Stimulated activated CD4-positive, alpha-beta T cell treated with anti-CD3 and anti-CD28 coated beads, Interleukin-12 subunit alpha, Interleukin-12 subunit beta, amount 100 ng/mL, for 4 hours (primary cell): ENCODE measurements at places on chromosomes 1 and 21.
A peak's percentile ranks its signal among the peaks of the same experiment; 100 is the strongest.

DNA sequence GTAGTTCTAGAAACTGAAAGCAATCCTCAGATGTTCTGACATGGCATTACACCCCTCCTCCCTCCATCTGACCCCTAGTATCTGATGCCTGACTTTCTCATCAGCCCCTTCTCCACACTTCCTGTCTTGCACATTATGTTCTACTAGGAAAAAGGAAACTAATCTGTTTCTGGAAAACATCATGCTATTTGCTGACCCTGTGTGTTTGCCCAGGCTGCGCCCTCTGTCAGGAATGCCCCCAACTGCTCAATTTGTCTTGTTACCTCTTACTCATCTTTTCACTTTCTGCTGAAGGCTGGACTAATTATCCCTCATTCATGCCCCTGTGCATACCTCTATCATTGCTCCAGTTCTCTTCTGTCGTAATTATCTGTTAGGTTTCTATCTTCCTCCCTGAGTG lies 37.5 kb upstream of the DAB1 start:
- no peak for DNase-seq

GRCh38 chr1:117707371-117707770 lies 101.5 kb downstream of the TENT5C start:
- no peak for DNase-seq

DNA sequence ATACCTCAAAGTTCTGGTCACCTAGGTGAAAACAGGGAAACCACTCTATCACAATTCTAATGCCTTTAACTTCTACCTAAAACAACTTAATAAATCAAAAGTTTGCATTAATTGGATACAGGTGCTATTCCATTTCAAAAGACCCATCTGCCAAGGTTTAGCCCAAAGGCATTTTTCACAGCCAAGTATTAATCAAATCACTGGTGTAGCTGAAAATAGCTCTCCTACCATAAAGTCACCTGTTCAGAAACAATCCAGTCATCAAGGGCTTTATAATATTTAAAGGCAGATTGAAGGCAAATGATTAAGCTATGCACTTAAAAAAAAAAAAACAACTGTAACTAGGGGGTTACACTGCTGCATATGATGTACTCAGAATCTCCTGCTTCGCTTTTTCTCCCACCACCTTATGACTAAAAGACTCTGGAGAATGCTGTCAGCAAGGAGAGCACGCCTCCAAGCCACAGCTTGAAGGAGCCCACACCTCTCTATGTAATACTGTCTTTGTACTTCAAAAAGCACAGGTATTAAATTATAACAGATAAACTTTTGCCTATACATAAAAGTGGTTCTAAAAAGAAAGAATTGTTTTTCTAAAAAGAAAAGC lies 20.5 kb downstream of the KIAA0319L start:
- no peak for DNase-seq

- DNase-seq = no peak
Measured at GRCh38 chr1:92478393-92478792, 8.3 kb downstream of the GFI1 start.

- peak; percentile 56 for DNase-seq
Measured at GRCh38 chr1:157193702-157194391, 55.7 kb upstream of the ETV3 start.

DNA sequence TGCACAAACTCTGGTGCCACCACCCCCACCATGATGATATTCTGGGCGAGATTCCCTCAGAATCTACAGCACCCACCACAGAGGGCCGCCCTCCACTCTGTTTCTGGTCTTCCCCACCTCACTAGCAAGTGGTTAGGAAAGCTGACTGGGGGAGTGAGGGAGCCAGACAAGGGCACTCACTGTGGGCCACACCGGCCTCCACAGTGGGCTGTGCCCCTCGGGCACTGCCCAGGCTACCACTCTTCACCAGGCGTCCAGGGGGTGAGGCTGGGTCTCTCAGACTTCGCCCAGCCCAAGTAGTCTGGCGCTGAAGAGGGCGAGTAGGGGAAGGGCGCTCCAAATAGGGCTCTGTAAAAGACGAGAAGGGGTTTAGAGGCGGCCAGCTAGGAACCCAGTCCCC lies 11.2 kb upstream of the GATAD2B start:
- DNase-seq = no peak

DNA sequence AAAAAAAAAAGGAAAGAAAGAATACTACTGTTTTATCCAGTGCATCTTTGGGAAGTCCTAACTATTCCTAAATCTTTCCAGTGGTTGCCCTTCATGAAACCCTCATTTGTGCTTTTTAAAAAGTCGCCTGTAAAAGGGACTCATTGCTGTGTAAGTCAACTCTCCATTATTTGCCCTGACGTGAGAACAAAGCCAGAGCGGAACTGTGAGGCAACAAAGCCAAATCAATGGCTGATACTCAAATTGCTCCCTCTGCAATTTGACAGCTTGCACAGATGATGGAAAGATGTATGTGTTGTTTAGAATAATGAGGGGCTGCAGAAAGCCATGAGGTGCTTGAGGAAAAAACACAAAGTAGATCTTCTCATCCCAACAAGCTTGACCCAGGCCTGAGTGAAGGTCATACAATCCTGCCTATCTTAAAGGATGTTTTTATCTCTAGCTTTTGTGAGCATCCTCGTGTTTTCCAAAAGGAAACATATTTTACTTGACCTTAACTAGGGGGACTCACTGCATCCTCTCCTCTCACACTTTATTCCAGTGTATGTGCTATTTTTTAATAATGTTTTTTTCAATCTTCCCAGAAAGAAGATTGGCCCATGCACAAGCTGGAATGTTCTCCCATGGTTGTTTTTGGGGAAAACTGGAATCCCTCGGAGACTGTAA lies 33.4 kb downstream of the SMYD2 start:
- DNase-seq = no peak

GRCh38 chr1:63352736-63353135 lies 14.7 kb upstream of the ALG6 start:
- DNase-seq = no peak

- DNase-seq = no peak
Measured at GRCh38 chr1:228945885-228946284, 210.6 kb downstream of the RHOU start.

DNA sequence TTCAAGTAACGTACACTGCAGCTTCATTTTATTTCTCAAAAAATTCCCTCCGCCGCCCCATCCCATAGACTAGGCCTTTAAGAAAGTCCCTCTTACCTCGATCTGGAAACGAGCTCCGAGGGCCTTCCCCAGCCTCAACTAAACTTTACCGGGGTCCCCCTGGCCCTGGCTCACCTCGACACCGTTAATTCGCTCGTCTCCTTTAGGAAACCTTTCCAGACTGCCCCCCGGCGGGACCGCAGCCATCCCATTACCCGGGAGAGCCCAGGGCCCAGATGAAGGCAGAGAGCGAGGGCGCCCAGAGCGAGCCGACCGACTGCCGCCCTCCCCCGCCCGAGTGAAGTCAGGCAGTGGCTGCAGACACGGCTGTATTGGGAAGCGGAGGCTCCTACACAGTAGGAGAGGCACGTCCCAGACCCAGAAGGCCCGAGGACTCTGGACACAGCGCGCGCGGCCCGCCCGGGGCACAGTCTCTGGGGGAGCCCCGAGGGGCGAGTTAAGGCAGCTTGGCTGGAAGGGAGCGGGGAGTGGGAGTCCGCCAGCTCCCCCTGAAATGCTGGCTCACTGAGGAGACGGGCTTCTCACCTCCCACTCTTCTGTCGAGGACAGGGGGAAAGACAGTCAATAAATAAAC lies 14.6 kb downstream of the SEMA6C start:
- DNase-seq = no peak

- no peak for DNase-seq
Measured at GRCh38 chr1:23278717-23279116, 61.4 kb upstream of the HTR1D start.

DNA sequence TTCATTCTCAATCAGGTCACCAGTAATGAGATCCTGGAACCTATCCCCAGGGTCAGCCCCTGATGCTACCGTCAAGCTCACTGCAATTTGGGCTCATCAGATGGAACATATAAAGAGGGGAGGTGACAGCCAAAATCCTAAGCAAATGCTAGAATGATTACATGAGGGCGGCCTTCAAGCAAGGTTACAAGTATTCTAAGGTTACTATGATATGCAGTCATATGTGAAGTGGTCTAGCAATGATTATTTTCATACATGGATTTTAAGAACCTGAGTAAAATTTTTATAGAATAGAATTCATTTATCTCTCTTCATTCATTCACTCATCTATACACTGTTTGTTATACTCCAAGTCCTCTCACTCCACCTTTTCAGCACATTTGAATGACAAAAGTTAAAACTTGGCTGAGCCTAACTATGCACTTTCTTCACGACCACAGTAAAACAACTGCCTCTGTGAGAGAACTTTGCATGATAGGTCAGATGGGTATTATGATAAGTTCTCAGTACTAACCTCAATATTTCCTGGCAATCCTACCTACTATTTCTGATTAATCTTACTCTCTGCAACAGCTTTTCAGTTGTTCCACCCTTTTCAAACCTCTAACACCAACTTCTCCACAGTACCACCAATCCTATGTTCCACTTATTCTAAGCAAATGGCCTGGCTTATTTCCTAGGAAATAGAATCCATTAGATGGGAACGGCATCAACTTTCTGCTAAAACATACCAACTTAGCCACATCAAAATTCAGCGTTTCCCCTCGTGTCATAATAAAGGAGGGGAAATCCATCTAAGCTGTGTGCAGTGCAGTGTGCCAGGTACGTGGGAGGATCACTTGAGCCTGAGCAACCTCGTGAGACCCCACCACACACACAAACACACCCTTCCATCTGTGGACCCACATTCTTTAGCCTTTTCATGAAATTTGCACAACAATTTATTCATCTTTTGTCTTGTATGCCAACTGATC lies 32.0 kb downstream of the LHX9 start:
- peak; percentile 6 for DNase-seq

DNA sequence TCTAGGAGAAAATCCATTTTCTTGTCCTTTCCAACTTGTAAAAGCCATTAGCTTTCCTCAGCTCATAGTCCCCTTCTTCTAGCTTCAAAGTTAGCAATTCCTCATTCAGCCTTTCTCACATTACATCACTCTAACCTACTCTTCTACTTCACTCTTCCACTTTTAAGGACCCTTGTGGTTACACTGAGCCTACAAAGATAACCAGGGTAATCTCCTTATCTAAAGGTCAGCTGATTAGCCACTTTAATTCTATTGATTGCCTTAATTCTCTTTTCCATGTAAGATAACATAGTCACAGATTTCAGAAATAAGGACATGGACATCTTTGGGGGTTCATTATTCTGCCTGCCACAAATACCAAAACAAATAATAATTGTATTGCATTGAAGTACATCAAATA lies 8.5 kb upstream of the SPATA6 start:
- DNase-seq = no peak

- DNase-seq = no peak
Measured at GRCh38 chr1:238226810-238227209, 336.1 kb upstream of the ZP4 start.

DNA sequence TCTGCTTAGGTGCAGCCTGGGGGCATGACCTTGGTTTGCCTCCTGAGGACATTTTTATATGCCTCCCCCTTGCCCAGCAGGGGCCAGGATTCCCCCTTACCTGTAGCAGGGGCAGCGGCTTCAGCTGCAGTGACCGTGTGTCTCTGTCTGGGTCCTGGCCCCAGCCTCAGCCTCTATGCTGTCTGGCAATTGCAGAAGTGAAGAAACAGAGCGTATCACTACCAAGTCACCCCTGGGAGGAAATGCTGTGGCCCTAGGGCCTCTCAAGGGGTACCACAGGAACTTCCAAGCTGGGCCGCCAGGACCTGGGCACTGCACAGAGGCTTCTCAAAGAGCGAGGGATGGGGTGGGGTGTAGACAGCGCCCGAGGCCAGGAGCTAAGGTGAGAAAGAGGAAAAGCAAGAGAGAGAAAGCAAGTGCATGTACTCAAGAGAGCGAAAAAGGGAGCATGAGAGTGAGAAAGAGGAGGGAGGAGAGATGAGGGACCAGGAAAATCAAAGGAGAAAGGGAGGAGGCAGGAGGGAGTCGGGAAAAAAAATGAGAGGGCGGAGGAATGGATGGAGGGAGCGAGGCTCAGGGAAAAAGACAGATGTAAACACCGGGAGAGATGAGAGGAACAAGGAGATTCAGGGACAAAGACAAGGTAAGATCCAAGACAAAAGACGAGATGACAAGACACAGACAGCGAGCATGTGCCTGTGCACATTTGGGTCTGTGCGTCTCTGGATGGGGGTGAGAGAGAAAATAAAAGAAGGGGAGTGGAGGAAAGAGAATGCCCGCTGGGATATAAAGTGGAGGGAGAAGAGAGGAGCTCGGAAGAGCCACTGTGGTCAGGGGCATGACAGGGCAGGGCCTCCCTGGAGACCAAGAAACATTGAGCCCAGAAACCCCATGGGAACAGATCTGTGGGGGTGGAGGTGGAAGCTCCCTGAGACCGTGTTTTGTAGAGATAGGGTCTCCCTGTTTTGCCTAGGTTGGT lies at the start of gene PTAFR:
PTAFR (minus strand) TSS at position 199 of the 979 bp plus-strand sequence. CDS start 25,669 bp downstream, outside the sequence.
- DNase-seq = no peak

GRCh38 chr1:192691041-192691440 lies 55.1 kb downstream of the RGS13 start:
- DNase-seq = no peak

GRCh38 chr21:42544544-42544943 lies 30.9 kb downstream of the SLC37A1 start:
- no peak for DNase-seq

DNA sequence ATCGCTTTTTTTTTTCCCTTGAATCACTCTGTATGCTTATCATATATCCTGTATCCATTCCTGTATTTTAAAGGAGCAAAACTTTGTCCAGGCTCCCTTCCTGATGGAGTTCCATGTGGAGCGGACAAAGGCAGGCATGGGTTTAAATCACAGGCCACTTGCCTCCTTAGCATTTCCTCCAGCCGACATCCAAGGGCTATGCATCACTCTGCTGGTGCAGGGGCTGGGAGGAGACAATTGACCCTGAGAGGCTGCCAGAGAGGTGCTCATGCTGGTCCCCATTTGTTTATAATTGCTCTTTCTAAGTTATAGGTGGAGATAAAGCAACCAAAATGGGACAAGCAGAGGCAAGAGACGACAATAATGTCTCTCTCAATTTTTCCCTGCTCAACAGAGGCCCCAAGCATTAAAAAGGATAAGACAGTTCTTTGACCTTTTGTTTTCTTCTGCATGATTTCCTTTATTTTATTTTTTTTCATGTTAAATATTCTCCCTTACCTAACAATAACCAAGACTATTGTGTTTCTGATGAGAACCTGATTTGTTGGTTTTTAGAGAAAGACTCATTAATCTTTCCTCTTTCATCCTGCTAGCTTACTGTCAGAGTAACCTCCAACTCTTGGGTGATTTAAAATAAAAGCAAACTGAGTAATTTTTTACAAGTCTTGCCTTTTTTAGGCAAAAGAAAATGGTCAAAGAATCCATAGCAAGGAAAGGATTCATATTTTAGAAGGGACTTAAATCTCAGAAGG lies 353.7 kb downstream of the ADGRL2 start:
- no peak for DNase-seq
